ENCODE measurements at places on chromosomes 4 and X. TPM values are rescaled to one million over a fixed set of nuclear protein-coding genes. Genes with fewer than 3 reads are reported as not detected.

The MAGEA9B gene
- not detected for polyA plus RNA-seq

The ZNF674 gene
- 4.0 TPM for polyA plus RNA-seq

The CCDC160 gene
- polyA plus RNA-seq = 0.22 TPM

The PTCHD1 gene
- polyA plus RNA-seq = 0.55 TPM

The SHROOM4 gene
- polyA plus RNA-seq = 6.6 TPM

The LRIT3 gene
- 0.28 TPM for polyA plus RNA-seq

The MYL5 gene
- 878 TPM for polyA plus RNA-seq

The PPEF2 gene
- not detected for polyA plus RNA-seq

The PAGE5 gene
- not detected for polyA plus RNA-seq

The TRIM60 gene
- polyA plus RNA-seq = not detected

The PAGE4 gene
- polyA plus RNA-seq = not detected

DNA sequence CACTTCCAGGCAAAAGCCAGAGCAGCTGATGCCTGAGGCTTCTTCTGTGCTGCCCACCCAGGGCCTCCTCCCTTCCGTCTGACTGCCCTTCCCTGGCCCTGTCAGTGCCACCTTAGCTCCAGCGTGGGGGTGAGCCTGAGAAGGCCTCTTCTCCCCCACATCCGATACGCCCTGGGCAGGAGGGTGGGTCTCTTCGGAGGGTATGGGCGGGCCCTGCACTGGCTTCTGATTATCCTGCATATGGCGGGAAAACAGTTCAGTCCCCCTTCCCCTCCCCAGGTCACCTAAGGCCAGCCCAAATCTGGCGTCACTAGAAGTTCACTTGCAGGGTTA, 256.7 kb downstream of the FBXW7 start:
- no peak for DNase-seq

- DNase-seq = no peak
Observed at GRCh38 chr4:40185830-40186664, 10.8 kb upstream of the RHOH start.

GRCh38 chr4:109123951-109124350, 178.5 kb downstream of the COL25A1 start:
- no peak for DNase-seq

GRCh38 chrX:30309139-30309571, at the start of gene NR0B1:
Gene NR0B1 (minus strand): TSS chrX:30309390. CDS start chrX:30309363, 27 bp downstream.
- no peak for DNase-seq

GRCh38 chr4:26388671-26389070, 67.9 kb downstream of the RBPJ start:
- DNase-seq = no peak

- DNase-seq = peak; percentile 31
Observed at GRCh38 chrX:127030016-127030748, 210.7 kb downstream of the PRR32 start.

DNA sequence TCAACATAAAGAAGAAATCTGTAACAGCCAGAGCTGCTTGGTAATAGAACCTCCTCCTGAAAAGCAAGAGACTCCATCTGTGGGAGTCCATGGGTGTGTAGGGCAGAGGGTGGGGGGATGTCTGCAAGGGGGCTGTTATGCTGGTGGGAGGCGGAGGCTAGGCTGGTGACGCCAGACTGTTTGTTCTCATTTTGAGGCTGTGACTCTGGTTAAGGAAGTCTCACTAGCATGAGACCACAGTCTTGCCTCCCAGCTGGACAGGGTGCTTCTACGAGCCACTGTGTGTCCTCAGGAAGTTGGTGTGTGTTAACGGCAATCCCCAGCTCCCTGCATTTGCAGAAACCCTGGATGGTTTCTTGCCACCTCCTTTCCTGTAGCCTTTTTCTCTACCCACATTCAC, 79.8 kb downstream of the NSUN7 start:
- no peak for DNase-seq

DNA sequence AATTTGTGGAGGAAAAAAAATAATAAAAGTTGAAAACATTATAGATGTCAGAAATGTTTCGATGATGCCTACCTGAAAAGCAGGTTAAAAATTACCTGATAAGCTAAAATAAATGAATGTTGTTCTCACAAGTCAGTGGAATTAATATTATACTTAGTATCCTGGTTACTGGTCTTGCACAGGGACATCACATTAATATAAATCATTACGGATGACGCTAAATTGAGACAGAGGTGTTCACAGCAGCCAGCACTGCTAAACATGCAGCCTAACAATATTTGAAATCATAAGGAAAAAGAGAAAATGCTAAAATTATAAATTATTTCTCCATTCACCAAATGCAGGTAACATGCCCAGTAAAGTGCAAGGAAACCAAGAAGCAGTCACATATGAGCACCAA, 1130.0 kb downstream of the STPG2 start:
- no peak for DNase-seq

DNA sequence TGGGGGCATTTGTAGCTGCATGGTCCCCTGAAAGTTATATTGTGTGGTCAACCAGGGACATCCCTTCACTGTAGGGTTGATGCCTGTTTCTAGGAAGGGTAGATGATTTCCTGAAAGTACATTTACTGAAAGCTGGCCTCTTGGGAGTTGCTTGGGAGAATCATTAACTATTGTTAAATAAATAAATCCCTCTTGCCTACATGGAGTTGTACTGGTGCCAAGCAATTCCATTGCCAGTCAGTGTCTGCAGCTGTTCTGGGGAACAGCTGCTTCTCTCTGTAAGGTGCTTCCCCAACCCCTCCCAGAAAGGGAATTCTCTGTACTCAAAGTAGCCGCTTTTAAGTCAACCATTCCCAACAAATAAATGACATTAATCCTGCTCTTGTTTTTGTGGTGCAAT, 51.1 kb downstream of the C4orf51 start:
- peak; percentile 84 for DNase-seq

- DNase-seq = no peak
Observed at GRCh38 chr4:87060957-87061356, 126.1 kb downstream of the AFF1 start.

DNA sequence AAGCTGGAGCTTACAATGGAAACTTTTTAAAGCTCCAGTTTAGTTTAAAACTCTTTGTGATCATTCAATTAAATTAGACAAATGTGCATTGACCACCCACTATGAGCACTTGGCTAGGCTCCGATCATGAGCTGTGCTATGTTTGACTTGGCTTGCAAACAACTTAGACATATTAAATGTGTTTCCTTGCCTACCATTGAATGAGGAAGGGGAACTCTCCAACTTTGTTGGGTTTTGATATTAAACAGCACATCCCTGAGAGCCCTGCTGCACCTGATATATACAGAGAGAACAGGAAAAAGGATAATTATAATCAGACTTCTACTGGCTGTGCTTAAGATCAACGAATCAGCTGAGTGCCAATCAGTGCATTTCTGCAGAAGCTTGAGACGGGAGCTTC, 71.4 kb upstream of the ADGRL3 start:
- no peak for DNase-seq

- DNase-seq = peak; percentile 5
Observed at GRCh38 chr4:148495463-148495862, 53.2 kb upstream of the NR3C2 start.

GRCh38 chr4:4320528-4320927, 30.5 kb downstream of the ZBTB49 start:
- no peak for DNase-seq

- no peak for DNase-seq
Observed at GRCh38 chr4:186294160-186294559, 28.2 kb downstream of the F11 start.

DNA sequence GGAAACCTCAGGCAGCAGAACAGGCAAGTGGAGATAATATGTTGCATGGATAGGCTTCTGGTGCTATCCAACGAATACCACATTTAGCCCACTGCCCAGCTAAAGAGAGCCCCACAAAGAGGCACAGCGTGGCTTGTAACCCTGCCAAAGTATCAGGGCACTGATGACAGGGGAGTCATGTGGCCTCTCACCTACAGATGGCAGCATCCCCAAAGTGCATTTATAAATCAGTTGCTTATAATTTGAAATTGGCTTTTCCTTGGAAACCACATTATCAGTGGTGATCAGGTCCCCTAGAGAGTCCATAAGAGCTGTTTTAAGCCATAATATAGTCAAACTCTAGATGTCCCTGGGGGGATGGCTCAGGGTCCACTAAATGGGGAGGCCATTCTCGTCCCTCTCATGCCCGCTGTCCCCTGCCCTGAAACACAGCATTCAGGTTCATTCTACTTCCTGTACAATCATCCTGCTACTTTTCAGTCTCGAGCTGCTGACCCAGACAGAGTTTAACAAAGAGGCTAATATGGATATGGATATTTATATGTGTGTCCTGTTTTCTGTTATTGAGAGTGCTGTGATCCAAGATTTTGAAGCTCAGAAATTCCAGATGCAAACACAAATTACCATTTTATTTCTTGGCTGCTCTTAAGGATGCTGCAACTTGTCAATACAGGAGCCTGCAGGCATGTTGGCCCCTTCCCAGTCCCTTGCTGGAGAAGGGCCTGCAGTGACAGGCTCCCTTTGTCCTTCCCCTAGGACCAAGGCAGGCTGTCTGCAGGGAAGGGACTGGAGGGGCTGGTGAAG, 28.5 kb downstream of the SRPX start:
- DNase-seq = peak; percentile 49

DNA sequence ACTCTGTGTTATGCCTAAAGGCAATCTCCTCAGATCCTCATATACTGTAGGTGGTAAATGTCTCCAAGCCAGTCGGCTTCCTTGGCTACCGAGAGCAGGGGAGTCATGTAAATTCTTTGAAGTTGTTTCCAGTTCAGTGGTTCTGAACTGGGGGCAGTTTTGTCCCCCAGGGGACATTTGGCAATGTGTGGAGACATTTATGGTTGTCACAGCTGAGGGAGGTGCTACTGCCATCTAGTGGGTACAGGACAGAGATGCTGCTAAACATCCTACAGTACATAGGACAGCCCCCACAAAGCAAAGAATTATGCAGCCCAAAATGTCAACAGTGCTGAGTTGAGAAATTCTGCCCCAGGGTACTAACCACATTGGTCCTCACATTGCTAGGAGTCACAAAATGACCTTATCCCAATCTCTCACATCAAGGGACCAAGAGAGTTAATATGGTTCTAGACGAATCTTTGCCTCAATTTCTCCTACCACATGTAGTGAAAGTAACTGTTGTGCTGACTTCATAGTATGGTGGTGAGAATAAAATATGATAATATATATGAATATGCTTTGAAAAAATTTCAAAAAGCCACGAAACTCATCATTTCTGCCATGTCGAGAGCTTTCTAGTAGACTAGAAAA, 104.4 kb upstream of the ARHGAP24 start:
- DNase-seq = no peak

- DNase-seq = no peak
Observed at GRCh38 chr4:71417150-71417549, 78.3 kb downstream of the SLC4A4 start.

DNA sequence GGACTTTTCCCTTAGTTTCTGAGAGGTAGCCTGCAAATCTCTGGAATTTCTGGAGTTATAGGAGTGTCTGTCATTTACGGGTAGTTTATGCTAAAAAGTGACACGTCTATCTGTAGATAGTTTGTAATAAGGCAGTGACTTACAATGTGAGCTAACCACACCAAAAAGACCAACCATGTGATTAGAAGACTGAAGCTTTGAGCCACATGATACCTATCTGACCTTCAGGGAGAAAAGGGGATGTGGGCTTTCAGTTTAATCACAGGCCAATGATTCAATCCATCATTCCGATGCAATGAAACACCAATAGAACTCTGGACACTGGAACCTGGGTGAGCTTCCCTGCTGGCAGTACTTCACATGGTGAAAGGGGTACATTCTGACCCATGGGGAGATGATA, 254.6 kb upstream of the GK2 start:
- DNase-seq = no peak

DNA sequence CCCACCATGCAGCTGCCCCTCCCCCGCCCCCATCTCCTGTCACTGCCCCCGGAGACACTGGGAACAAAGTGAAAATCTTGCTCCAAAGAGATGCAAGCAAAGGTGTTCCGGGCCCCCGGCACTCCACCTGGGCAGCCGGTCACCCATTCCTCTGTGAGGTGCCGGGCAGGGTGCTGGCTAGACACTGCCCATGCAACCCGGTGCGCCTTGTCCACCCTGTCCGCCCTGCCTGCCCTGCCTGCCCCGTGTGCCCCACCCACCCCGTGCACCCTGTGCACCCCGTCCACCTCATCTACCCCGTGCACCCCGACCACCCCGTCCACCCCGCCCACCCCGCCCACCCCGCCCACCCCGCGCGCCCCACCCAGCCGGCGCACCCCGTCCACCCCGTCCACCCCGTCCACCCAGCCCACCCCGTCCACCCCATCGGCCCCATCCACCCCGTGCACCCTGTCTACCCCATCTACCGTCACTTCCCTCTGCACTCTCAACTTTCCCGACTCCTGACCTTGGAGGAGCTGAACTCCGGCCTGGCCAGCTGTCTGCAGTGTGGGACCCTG, 31.9 kb upstream of the FGFR3 start:
- DNase-seq = no peak

DNA sequence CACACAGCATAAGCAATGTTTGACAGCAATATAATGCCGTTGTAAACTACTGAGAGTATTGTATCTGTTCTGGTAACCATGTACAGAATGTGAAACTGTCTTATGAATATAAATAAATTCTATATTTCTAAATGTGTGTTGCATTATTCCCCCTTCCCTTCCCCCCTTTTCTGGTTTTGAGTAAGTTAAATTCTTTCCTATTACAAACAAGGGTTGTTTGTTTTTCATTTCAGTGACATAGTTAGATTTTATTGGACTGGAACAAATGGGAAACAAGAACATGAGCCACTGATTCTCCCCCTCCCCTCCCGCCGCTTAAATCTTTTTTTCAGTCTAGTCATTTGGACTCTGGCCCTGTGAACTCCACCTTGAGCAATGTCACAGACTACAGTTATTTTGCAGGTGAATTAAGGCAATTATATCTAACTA, 69.8 kb downstream of the GPAT3 start:
- no peak for DNase-seq

- DNase-seq = no peak
Observed at GRCh38 chr4:11497212-11497806, 68.6 kb upstream of the HS3ST1 start.

- DNase-seq = peak; percentile 38
Observed at GRCh38 chr4:169219440-169219839, 51.3 kb downstream of the SH3RF1 start.

GRCh38 chrX:125151146-125151545, 168.5 kb upstream of the TEX13C start:
- no peak for DNase-seq

GRCh38 chr4:186885289-186885688, 161.6 kb upstream of the FAT1 start:
- no peak for DNase-seq

DNA sequence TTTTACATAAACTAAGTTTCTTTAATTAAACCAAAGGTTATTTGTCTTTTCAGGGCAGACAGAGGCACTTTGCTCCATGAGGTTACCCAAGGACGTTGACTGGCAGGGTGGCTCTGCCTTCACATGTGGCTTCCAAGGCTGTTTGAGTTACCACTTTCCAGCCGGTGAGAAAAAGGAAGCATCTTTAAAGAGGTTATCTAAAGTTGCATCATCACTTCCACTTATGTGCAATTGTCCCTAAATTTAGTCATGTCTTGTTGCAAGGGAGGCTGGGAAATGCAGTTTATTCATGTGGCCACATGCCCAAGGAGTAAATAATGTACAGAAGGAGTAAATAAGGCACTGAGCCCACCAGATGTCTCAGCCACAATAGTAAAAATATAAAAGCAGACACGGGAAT, 29.0 kb upstream of the RAP1GDS1 start:
- no peak for DNase-seq
